ENCODE measurements at places on chromosomes 4 and X.
A peak's percentile ranks its signal among the peaks of the same experiment; 100 is the strongest.

DNA sequence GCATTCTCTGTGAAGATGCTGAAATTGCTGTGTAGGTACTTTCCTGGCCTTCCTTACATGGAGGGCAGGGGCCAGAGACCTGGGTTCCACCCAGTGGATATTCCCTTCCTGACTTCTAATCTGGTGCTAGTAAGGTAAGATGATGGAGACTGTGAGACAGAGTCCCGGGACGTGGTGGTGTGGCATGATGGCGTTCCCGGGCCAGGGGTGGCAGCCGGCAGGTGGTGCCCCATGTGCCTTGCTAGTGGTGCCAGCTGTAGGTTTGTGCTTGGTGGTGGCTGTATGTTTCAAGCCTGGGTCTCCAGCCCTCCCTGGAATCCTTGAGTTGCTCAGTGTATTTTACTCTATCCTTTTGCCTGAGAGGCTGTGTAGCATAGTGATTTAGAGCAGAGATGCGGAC, 10.9 kb downstream of the STOX2 start:
- no peak for DNase-seq

GRCh38 chr4:1554876-1555265, 129.2 kb downstream of the FAM53A start:
- no peak for DNase-seq

- DNase-seq = no peak
Measured at GRCh38 chr4:81214144-81214880, 710 bp downstream of the PRKG2 start.

GRCh38 chr4:6116696-6117285, 83.6 kb downstream of the JAKMIP1 start:
- DNase-seq = no peak

- DNase-seq = no peak
Measured at GRCh38 chr4:104507112-104507511, 12.4 kb upstream of the CXXC4 start.

- DNase-seq = no peak
Measured at GRCh38 chr4:81392164-81392563, 79.5 kb downstream of the RASGEF1B start.

- no peak for DNase-seq
Measured at GRCh38 chrX:143081231-143081630, 55.5 kb downstream of the SPANXN4 start.

GRCh38 chrX:110804446-110804845, 8.8 kb upstream of the CHRDL1 start:
- no peak for DNase-seq

DNA sequence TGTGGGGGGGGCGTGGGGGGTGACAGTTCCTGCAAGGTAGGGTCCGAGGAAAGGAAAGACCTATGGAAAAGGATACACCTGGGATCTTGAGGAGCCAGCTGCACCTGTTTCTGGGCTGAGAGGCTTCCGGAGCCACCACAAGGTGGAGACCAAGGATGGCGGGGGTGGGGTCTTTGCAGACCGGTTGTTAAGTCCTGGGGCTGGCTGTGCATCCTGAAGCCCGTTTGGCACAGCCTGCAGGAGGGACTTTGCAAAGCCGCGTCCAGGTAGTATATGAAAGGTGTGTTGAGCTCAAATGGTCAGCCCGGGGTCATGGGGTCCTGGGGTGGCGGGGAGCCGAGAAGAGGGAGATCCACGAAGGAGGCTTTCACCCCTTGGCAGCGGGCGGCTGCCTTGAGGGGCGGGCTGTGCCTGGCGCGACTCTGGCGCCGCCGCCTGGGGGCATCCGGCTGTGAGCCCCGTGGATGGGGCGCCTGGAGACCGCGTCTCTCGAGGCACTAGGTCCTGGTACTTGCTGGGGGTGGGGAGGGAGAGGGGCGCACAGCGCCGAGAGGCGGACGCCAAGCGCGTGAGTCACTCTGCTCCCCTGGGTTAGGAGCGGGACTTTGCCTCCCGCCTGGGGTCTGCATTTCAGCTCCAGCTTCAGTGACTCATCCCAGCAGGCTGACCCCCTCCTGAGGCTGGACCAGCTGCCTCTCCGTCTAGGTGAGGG, 58.2 kb upstream of the DYNLT3 start:
- no peak for DNase-seq

GRCh38 chrX:14409341-14409740, 120.0 kb upstream of the GLRA2 start:
- no peak for DNase-seq

- no peak for DNase-seq
Measured at GRCh38 chrX:28854637-28855036, 267.4 kb downstream of the IL1RAPL1 start.

DNA sequence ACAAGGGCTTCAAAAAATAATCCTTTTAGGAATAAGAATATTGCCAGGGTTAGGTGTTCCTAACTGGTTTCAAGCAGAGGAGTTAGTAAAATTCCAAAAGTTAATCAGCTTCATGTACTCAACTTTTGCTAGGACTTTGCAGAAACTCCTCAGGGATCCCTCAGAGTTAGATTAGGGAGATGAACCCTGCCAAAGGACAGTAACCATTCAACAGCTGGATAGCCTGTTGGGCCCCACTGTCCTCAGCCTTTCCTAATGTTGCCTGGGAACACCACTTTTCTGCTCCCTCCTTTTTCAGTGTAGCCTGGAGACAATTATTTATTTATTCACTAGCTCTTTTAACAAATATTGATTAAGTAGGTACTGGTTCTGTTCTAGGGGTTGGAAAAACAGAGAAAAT, 53.8 kb downstream of the NFKB1 start:
- no peak for DNase-seq

GRCh38 chrX:17654116-17654515, 83.2 kb upstream of the SCML1 start:
- no peak for DNase-seq

DNA sequence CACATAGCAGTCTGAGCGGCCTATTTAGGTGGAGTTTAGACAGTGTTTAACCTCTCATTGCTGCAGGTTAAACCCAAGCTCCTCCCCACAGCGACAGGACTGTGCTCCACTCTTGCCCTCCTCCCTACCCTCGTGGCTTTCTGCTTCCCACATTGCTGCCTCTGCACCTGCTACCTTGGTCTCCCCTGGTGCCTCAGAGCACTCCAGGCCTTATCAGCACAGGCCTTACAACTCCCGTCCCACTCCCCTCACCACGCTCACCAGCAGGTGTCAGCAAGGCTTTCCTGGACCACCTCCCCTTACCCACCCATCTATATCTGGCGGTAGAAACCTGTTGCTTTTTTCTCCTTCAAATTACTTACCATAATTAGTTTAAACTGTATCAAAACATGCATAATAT, 18.6 kb downstream of the HELT start:
- DNase-seq = no peak

DNA sequence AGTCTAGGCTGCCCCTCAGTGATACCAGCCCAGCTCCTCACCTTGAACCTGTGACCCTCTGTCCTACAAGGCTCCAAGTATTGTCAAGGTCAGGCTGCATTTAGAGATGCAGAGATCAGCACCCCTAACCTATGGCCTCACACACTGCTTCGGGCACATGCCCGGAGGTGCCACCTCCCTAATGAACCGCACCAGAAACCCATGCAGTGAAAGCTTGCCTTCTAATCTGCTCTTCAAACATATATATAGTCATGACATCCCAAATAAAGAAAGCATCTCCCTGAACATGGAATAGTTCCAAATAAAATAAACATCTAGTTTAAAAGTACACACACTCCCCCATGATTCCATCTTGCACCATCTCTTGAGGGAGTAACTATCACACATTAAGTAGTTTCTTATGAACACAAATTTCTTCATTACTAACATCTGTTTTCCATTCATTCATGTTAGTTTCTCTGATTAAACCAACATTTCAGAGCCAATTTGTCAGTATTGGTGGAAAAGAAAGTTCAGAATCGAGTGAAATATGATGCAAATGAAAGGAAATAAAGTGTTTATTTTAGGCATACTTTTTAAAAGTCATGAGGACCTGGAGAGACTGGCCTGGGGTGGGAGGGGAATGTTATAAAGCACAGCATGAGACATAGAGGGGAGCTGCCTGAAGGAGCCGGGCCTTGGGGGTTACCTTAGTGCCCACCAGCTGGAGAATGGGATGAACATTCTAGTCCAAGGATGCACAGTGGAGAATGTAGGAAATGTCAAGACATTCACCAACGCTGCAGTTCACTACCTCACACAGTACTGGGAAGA, 19.2 kb downstream of the CC2D2A start:
- no peak for DNase-seq

DNA sequence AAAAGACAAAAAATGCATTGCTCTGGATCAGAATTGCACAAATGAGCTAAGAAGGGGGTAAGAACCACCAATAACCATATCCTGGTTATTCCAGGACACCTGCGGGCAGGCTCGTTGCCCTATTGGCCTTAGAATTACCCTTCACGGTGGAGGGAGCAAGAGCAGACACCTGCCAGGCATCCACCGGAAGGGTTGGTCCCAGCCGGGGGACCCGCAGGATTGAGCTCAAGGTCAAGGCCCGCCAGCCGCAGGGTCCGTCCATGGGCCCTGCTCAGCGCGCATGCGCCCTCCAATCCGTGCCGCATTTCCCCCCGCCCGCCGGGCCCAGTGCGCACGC, 575 bp downstream of the SLC25A6 start:
- no peak for DNase-seq

GRCh38 chr4:144645631-144646522, at the start of gene HHIP:
Gene HHIP (plus strand): TSS chr4:144646156. CDS start chr4:144646676, 520 bp downstream.
- DNase-seq = no peak

DNA sequence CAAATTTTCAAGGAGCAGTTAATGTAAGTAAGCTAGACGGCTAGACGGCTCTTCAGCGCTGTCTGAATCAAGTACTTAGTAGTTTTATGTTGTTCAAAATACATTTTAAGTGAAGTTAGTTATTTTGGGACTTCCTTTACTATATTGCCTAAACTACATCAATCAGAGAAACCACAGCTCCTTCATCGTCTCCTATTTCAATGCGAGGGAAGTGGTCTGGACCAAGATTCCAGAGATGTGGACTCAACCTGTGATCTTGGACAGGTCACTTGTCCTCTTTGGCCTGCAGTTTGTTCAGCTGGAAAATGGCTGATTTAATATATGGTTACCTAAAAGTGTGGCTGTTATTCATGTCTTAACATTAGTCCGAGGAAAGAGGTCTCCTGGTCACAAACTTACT, 10.6 kb downstream of the ING2 start:
- DNase-seq = no peak

DNA sequence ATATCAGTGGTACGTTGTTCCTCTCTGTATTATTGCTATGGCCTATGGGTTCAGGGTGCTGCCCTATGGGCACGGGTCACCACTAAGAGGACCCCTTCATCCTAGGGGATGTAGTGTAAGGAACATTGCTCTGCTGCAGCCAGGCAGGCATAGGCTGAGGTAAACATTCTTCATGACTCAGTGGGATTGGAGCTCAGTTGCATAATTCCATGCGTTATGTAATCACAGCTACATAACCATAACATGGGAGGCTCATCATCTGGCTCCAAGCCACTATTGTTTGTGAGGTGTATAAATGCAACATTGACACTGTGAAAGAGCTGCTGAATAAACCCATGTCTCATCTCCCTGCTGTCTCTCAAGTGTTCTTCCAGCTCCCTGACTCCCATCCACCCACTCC, 375.2 kb downstream of the MAGEE1 start:
- DNase-seq = no peak

DNA sequence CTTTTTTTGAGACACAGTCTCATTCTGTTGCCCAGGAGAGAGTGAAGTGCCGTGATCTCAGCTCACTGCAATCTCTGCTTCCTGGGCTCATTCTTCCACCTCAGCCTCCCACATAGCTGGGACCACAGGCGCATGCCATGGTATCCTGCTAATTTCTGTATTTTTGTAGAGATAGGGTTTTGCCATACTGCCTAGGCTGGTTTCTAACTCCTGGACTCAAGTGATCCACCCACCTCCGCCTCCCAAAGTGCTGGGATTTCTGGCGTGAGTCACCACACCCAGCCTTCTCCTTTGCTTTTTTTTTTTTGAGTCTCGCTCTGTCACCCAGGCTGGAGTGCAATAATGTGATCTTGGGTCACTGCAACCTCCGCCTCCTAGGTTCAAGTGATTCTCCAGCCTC, 94.1 kb downstream of the PDS5A start:
- DNase-seq = no peak

DNA sequence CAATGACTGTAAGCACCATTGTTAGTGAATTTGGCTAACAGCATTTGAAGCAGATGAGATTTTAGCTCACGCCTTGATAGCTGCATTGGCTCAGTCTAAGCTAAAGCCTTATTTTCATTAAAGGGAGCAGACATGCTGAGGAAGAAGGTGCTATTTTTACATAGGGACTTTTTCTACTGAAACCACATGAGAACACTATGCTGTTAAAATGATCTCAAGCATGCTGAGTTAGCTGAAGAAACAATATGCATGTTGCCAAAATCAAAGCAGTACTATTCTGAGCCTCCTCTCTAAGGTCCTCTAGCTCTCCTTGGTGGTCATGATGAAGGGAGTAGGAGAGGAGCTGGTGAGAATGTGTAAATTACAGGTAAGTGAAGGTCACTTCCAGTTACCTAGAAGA, 134.4 kb upstream of the JADE1 start:
- DNase-seq = no peak

- DNase-seq = no peak
Measured at GRCh38 chr4:13306356-13306755, 177.8 kb downstream of the RAB28 start.

DNA sequence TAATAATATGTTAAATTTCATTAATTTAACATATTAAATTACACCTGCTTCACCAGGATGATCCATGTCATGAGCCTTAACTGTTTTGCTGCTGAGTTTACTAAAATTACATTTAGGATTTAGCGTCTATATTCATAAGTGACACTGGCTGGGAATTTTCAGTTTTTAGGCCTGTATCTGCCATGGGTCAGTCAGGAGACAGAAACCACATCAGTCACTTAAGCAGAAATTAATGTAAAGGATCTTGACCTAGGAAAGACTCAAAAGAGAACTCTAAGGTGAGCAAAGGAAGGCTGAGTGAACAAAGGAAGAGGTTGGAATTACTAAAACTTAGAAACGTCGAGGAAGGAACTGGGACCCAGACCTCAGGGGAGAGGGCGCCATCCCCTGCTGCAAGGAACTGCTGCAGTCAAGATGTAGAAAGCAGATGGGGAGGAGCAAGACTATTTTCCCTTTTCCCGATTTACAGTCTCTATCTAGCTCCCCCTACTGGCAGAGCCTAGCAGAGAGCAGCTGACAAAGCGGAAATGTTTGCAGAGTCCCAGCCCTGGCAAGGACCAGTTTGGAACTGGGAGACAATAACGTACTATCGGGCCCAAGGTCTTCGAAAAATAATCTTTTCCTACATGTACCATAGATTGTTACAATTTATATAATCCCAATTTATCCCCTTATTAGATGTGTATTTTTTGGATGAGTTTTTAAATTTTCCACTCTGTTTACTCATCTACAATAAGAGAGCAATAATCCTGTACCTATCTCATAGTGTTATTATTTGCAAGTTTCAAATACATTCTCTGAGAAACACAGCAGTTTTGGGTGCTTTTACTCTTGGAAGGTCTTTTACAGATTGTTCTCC, 22.6 kb upstream of the RBBP7 start:
- DNase-seq = peak; percentile 1

All from activated naive CD4-positive, alpha-beta T cell (primary cell).